ENCODE measurements at places on chromosomes 3 and 15.

GRCh38 chr15:43127752-43128151, 5.6 kb upstream of the TMEM62 start:
- DNase-seq: no peak

DNA sequence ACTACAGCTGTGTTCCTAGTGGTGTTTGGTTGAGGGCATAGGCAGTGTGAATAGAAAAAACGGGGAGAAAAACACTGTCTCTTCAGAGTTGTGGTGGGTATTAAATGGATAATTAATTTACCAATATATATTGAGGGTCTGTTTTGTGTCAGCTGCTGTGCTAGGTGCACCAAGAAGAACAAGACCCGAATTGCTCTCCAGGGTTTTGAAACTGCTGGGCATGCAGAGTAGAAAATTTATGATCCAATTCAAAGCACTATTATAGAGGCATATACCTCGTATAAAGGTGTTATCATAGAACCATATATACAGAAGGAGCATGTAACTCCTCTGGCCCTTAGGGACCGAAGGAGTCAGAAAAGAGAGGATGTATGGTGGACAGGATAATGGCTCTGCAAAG, 1.6 kb upstream of the NMD3 start:
- no peak for DNase-seq

- DNase-seq: peak; percentile 11
Measured at GRCh38 chr3:133112666-133113065, 74.5 kb downstream of the TMEM108 start.

DNA sequence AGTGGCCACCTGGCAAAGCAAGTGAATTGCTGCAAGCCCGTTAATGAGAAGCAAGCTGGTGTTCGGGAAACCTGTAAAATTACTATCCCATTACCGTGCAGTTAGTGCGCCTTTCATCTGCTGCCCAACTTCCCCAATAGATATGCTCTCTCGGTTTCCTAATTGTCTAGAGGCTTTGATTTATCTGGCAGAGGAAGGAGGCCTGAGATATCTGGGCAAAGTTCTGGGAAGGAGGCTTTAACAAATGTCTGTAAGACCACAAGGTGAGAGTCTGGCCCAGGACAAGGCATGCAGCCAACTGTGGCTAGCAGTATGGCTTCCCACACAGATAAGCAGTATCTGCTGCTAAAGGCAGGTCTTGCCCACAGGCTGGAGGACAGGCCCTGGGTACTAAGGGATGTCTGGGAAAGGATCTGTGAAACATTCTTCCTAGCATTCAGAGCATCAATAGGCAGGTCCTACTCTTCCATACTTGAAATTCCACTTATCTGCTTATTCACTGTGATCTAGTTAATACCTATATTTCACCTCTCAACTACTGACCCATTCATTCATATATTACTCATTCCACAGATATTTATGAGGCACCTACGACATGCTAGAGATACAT, 130.0 kb upstream of the SLC2A2 start:
- DNase-seq: no peak

DNA sequence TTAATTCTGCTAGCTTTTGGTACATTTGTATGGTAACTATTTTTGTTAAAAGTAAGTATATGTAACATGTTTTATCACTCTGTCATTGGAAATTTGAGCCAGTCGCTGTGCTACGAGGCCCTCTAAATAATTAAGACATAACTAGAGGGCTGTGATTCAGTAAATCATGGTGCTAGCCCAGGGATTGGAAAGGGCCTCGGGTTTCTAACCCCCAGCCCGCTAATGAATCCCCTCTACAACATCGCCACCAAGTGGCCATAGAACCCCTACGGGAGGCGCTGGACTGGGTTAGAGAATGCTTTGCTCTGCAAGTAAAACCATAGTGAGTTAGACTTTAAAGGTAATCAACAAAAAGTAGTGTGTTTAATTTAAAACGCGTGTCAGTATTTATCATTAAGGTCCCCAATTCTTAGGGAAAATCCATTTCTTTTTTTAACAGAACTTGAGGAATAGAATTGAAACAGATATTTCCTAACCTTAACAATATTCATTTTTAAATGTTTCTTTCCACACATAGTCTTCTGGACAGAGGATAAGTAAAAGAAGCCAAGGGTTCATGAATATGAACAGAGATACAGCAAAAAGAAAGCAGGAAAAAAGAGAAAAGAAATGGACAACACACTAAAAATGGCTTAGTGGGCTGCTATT, 744.7 kb downstream of the EPHA3 start:
- peak; percentile 27 for DNase-seq

DNA sequence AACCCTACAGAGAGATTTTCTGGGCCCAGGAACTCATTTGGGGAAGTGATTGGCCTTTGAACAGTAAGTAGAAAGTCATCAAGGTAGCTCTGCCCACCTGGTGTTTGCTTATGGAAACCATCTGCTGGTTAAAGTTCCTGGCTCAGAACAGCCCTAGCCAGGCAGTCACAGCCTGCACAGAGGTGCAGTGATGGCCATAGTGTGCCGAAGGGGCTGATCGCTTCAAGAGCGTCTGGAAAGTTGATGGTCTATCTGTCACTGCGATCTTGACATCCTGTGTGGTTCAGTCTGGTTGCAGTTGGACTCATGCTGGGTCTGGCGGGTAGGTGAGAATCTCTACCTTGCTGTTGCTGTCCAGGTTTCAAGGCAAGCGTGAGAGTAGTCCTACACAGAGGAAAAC, 151.6 kb downstream of the SLCO3A1 start:
- no peak for DNase-seq

DNA sequence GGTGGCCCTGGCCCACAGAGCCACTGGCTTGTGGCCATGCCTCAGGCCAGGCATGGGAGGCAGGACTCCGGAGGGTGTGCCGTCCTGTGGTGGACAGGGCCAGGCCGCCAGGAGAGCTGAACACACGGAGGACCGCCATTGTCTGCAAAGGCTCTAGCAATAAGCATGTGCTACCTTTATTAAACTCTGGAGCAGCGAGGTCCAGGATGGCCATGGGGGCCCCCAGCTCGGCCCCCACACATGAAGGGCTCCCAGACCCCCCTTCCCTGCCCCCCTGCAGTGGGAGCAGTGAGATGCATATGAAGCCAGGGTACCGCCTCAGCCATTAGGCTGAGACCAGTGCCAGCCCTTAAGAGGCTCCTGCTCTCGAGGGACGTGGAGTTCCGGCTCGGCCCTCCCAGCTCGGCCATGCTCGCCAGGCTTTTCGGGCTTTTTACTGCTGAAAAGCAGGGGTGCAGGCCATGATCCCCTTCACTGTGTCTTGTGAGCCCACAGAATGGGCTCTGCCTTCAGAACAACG, 2.7 kb downstream of the AMIGO3 start:
- no peak for DNase-seq

GRCh38 chr3:67349551-67350174, 304.7 kb downstream of the SUCLG2 start:
- DNase-seq: peak; percentile 68

GRCh38 chr15:76674883-76675282, 230.3 kb downstream of the SCAPER start:
- peak; percentile 30 for DNase-seq

DNA sequence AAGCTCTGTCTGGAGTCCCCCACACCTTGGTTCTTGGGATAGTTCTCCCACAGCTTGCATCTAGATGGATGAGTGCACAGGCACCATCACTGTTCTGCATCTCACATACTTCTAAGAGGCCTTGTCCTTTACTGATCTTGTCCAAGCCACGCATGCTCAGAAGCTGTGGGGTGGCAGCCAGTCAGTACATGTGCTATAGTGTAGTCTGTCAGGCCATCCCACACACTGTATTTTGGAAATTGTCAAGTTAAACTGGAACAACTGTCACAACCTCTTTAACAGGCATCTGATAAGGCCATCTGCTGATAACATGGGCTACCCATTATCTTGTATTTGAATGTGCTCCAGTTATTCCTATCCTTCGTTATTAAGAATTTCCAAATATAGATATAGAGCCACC, 296.5 kb upstream of the AZI2 start:
- DNase-seq: no peak

DNA sequence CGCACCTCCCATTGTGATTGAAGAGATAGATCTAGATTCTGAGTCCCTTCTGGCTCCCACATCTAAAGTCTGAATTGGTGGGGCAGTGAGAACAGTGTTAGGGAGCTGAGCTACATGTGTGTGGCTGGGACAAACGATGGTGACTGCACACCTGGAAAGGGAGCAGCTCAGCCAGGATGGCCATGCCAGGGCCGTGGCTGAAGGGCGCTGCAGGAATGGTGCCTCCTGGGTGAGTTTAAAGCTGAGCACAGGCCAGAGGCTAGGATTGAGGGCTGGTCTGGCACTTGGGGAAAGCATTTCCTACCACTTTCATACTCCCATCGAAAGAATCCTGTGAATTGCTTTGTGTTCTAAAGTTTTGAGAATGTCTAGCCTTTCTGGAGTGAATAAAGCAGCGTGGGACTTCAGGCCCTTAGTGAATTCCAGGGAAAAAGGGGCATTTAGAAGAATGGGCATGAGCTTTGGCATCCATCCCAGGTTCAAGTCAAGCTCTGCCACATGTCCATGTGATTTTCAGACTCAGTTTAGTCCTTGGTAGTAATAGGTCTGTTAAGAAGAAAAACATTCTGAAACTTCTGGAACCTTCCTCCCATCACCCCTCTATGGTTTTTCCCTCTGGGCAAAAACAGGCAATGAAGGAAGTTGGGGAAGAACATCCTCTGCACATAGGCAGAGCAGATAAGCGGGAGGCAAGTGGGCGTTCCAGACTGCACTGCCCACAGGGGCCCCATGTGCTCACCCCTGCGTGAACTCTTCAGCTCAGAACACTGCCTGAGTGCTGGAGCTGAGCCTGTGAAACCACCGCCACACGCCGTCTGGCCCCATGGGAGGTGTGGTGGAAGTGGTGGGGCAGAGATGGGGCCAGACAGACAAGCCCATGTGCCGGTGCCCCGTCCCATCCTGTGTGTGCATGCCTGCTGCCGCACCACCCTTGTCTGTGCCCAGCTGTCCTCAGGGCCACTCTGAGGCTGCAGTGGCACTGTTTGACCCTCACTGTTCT, 12.9 kb upstream of the CPNE9 start:
- DNase-seq: peak; percentile 46

DNA sequence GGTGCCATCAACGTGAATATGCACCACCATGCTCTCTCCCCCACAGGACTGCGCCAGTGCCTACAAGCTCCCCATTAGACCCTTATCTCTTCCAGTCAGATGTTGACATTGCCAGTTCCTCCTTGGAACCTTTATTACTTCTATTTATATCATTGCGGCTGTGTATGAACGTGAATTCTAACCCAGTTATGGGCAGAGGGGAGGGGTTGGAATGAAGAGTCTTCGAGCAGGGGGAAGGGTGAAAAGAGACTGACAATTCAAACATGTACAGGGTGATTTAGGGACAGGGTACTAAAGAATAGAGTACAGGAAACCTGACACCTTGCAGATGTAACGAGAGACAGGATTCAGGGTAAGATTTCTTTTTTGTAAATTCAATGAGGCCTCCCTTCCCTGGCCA, 41.8 kb upstream of the ST6GAL1 start:
- no peak for DNase-seq

DNA sequence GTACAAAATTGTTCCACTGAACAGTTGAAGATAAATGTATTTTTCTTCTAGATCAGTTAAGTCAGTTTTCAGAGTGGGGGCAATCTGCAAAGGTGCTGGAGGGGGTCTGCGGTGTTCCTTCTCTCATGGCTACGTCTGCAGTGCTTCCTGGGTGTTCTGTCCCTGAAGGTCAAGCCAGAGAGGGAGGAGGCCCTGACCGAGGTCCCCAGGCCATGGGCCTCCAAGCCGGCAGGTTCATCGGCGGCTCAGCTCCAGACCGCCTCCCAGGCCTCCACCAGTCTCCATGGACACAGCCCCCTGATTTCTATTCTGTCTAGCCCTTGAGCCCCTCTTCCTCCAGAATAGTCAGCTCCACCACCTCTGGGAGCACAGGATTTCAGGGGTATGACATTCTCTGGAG, 28.5 kb upstream of the TSEN2 start:
- DNase-seq: no peak

GRCh38 chr15:38888701-38889221, 324.1 kb upstream of the RASGRP1 start:
- DNase-seq: no peak

DNA sequence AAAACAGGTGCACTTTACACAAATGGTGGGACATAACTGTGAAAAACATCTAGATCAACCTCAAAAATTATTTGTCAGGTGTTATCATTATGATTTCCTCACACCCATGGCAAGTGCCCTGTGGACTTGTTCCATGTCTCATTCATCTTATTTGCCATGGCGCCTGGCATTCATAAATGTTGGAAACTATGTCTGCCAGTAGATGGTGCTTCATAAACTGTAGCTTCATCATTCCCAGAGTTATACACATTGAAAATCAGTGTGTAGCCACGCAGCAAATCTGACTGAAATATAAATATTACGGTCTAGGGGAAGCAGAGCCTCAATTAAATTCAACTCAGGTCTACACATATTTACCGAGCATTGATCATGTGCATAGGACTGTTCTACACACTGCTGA, 90.7 kb downstream of the IMPG2 start:
- DNase-seq: peak; percentile 4

DNA sequence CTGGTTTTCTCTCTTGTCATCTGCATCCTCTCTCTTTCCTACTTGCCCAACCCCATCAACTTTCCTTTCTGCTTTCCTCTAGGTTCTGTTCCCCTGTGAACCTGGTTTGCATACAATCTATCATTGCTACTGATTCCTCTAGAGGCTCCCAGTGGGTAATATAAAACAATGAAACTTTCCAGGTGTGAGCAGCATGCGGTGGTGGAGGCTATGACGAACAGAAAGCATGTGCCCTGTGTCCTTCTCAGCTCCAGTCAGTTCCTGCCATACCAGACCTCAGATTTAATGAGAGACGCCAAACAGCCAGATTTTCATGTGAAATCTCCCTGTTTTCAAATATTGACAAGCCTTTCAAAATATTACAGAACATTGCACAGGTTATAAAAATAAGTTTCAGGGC, 3.5 kb upstream of the ACAP2 start:
- no peak for DNase-seq

DNA sequence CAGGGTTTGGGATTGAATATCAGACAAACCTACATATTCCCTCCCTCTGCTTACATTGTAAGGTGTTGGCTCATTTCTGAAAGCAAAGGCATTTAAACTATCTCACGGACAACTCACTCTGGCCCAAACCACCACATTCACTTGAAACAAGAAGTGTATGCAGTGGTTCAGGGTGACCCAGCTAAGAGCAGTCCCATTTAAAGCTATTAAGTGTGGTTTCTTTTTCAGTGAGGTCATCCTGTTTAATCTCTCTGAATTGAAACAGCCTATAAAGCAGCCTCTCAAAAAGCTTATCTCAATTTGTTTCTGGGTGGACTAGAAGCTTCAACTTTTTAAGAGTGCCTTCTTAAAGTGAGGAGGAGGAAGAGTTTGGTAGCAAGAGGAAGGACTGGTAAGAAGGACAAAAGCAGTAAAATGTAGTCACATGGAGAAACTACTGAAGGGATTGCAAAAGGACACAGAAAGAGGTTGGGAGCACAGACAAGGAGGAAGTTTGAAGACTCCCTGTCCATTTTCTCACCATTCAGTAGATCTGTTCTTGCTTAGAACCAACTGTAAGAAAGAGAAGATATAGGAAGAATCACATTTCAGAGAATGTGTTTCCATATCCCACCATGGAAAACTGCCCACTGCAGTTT, 151.6 kb downstream of the TMCO5A start:
- peak; percentile 41 for DNase-seq

- no peak for DNase-seq
Measured at GRCh38 chr3:64395490-64395889, 170.2 kb upstream of the PRICKLE2 start.

- no peak for DNase-seq
Measured at GRCh38 chr15:37618353-37618752, 316.1 kb upstream of the TMCO5A start.
